Stimulated activated CD8-positive, alpha-beta memory T cell treated with anti-CD3 and anti-CD28 coated beads, Interleukin-4, amount 100 ng/mL, for 24 hours (primary cell): ENCODE measurements at places on chromosomes 13 and 19.

DNA sequence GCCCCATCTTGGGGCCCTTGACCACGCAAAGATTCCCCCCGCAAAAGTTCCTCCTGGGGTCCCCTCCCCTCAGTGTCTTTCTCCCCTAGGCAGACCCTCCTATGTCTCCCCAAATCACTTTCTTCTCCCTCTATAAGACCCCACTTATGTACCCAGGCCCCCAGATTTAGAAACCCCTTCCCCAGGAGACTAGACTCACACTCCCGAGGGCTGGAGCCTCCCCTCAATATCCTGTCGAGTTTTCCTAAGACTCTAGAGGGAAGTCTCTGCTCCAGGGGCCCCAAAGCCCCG, 1.4 kb downstream of the SLC1A5 start:
- DNase-seq, result no peak

DNA sequence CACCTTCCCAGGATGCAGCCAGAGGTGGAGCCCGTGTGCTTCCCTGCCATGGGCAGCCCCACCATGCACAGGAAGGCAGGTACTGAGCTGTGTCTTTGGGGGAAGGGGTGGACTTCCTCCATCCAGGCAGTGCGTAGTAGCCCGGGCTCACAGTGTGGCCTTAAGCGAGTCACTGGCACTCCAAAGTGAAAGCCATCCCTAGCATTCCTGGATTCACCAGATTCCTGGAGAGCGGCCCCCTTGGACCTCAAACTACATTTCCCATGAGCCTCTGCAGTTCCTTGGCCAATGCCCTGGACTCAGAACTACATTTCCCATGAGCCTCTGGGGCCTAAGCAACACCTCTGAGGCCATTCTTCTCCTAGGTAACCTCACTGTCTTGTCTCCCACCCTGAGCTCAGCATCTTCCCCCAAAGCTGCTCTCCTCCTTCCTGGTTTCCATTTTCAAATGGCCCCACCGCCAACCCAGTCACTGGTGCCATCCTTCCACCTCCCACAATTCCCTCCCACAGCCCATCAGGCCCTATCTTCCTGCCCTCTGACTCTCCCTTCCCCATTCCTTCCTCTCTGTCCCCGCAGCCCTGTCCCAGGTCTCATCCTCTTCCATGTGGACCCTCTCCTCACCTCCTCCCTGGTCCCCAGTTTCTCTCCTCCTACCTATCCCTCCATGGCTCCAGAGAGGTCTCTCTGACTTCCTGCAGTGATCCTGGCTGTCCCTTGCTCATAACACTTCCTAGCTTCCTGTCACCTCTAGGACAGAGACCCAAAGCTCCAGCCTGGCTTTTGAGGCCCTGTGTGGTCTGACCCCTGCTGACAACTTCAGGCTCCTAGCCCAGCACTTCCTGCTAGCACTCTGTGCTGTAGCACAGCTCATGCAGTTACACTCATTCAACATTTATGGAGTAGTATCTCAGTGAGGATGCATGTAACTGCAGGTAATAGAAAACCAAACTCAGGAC, at the start of gene C19orf81:
C19orf81 (plus strand) TSS at position 13 of the 959 bp plus-strand sequence; CDS start at position 13, 0 bp downstream.
- no peak for DNase-seq

GRCh38 chr19:29936409-29936808, 5.6 kb upstream of the URI1 start:
- DNase-seq, result no peak

- no peak for DNase-seq
Measured at GRCh38 chr13:72195044-72195704, 328.2 kb upstream of the DACH1 start.

- DNase-seq, result no peak
Measured at GRCh38 chr13:23007426-23007825, 173.4 kb upstream of the SGCG start.

GRCh38 chr19:14434543-14435319, 1.6 kb downstream of the PKN1 start:
- peak; percentile 50 for DNase-seq

- DNase-seq, result no peak
Measured at GRCh38 chr13:113398963-113399754, 35.2 kb upstream of the GRTP1 start.

- DNase-seq, result no peak
Measured at GRCh38 chr13:26445092-26445491, 112.4 kb upstream of the WASF3 start.

DNA sequence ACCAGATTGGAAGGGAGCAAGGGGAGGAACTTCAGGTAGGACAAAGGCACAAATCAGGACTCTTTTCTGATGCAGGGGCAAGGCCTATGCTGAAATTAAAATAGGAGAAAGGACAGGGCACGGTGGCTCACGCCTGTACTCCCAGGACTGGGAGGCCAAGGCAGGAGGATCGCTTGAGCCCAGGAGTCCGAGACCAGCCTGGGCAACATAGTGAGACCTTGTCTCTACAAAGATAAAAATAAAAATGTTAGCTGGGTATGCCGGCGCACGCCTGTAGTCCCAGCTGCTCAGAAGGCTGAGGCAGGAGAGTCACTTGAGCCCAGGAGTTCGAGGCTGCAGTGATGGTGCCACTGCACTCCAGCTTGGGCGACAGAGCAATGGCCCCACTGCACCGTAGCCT, 5.7 kb downstream of the SLC17A7 start:
- no peak for DNase-seq

DNA sequence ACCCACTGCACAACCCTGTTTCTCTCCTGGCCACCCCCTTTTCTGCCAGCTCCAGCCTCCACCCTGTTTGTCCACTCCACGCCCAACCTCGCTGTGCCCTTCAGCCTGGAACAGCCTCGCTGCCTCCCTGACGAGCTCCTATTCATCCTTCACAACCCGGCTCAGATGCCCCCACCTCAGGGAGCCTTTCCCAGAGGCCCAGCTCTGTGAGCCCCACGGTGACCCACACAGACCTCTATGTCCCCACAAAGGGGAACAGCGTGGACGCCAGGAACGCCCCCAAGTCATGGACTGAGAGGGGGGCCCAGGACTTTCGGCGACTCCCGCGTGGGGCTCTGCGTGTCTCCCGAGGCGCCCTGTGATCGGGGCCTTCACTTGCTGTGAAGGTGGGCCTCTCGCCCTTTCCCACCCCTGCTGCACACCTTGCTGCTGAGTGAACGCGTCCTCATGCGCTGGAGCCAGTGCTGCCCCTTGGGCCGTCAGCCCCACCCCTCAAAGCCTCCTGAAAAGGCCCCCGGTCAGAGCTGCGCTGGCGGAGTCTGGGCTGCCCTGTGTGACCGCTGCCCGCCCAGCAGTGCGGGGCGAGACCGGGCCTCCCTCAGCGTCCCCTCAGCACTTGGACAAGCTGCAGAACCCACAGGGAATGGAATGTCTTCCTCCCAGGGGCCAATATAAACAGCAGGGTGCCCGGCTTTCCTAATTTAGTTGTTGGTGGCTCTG, 40.0 kb downstream of the ADPRHL1 start:
- DNase-seq, result no peak

GRCh38 chr19:22901431-22902130, 69.5 kb downstream of the ZNF723 start:
- DNase-seq, result no peak

- DNase-seq, result no peak
Measured at GRCh38 chr19:36103040-36103626, 7.8 kb upstream of the OVOL3 start.

- no peak for DNase-seq
Measured at GRCh38 chr13:25046274-25046984, 49.5 kb upstream of the PABPC3 start.

- no peak for DNase-seq
Measured at GRCh38 chr13:73090116-73090822, 31.5 kb downstream of the KLF5 start.

GRCh38 chr13:42707586-42707985, 73.8 kb upstream of the FAM216B start:
- no peak for DNase-seq

- no peak for DNase-seq
Measured at GRCh38 chr13:96203471-96203870, 113.6 kb downstream of the HS6ST3 start.
